AG10803 (cell line): ENCODE measurements at places on chromosomes 7 and 10.
A peak's percentile ranks its signal among the peaks of the same experiment; 100 is the strongest.

DNA sequence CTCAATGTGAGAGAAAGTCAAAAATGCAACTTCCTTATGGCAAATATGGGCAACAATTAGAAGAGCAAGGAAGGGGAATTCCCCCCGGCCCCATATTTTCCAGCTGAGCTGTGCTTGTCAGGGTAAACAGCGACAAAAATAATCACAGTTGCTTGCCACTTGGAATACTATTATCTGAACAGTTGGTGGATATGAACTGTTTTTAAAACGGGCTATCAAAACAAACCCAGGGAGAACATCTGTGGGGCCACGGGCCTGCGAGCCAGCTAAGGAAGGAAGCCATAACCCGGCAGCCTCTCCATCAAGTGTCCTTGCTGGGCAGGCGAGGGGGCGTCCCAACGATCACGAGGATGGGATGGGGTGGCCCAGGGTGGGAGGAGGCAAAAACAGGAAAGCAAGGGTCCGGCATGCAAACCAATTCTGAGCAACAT, 228.4 kb downstream of the ARHGAP12 start:
- DNase-seq: no peak

DNA sequence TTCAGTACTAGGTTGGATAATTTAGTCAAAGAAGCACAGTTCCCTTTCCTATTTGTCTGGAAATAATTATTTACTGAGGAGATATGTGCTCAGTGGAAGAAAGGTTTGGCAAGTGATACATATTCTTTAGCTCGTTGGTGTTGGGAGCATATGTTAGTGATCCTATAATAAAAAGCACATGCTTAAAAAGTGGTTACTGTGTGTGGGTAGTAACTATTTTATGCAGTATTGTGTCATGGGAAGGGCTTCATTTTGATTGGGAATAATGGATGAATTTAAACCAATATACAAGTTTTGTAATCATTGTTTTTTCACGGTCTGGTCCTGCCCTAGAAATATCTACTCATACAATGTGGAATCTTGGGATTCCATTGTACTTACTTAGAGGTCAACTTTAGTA, 188.7 kb upstream of the PPP1R3A start:
- DNase-seq: peak; percentile 86

- DNase-seq: peak; percentile 16
Measured at GRCh38 chr10:91296471-91296870, 76.0 kb downstream of the PCGF5 start.

GRCh38 chr7:146831875-146832274, 715.3 kb downstream of the CNTNAP2 start:
- no peak for DNase-seq

- DNase-seq: peak; percentile 81
Measured at GRCh38 chr7:47724335-47724982, 142.5 kb upstream of the TNS3 start.

DNA sequence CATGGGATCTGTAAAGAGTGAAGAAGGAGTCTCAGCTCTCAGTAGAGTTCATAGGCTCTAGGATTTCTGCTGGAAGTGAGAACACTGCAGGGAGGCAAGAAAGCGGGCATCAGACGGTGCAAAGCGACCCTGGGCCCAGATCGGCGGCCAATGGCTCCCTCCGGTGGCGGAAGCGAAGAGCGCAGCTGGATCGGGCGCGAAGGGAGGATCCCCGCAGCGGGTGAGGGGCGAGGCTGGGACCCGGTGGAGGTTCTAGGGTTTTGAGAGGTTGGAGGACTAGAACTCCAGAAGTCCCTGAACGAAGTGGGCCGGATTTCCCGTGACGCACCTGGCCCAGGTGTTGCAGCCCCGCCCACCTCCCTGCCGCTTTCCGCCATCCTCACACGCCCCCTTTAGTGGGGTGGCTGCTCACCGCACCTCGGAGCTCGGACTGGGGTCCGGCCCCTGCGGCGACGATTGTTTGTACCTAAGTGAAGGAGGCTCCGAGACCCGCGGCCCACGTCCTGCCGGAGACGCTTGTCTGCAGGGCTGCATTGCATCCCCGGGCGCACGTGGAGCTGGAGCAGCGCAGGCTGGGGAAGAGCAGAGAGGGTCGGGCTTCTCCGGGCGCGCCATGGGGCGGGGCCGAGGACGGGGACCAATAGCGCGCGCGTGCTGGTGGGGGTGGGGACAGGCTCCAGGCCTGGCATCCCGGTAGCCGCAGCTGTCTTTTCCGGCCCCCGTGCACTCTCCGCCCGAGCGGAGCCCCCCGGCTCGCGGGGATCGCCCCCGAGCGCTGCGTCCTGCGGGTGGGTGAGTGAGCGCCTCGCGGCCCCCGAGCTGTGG, at the start of gene SLC12A9:
Gene SLC12A9 (plus strand): TSS at position 666 of the 825 bp plus-strand sequence. CDS start 1,485 bp downstream, outside the sequence.
- DNase-seq: peak; percentile 89

DNA sequence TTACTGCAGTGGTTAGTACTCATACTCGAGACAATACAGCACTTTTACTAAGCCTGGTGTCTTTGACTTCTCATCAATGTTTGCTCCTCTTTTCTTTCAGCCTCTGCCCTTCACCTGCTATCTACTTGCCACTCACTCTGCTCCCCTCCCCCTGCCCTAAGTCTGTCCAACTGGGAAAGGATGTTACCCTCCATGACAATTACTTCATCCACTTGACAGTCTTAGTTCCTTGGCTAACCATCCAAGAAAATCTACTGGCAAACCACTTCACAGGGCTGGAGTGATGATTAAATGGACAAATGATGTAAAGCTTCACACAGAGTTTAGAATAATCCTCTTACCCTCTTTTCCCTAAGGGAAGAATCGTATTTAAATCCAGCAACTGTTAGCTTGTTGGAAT, 8.2 kb upstream of the DLD start:
- no peak for DNase-seq

- no peak for DNase-seq
Measured at GRCh38 chr7:50751146-50751545, 31.6 kb downstream of the GRB10 start.

DNA sequence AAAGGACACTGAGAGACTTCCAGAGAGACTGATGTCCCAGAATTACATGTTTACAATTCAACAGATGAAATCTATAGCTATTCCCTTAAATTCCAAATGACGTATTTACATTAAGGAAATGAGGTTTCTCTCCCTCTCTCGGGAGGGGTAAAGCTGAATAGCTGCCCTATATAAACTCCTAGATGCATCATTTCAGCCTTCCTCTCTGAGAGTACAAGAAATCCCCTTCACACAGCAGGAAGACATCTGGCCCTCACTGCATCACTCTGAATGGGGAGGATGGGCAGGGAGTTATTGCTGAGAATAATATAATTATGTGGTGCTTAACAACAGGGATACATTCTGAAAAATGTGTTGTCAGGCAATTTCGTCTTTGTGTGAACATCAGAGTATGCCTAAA, 11.0 kb downstream of the POT1 start:
- DNase-seq: no peak

DNA sequence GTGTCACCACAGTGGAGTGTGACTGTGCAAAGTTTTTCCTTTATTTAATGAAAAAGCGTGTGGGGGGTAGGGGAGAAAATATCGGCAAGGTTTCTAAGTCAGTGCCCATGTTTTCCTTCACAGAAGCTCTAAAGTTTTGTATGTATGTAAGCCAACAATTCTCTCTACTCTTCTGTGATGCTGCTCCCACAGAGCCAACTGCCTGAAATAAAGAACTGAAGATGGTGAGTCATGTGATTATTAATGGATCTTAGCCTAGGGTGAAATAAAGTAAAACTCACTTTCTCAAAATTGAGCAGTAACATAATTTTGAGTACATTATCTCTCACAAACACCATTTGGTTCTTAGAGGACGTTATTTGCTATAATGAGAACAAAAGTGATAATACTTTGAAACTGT, 143.7 kb downstream of the ELMO1 start:
- no peak for DNase-seq

DNA sequence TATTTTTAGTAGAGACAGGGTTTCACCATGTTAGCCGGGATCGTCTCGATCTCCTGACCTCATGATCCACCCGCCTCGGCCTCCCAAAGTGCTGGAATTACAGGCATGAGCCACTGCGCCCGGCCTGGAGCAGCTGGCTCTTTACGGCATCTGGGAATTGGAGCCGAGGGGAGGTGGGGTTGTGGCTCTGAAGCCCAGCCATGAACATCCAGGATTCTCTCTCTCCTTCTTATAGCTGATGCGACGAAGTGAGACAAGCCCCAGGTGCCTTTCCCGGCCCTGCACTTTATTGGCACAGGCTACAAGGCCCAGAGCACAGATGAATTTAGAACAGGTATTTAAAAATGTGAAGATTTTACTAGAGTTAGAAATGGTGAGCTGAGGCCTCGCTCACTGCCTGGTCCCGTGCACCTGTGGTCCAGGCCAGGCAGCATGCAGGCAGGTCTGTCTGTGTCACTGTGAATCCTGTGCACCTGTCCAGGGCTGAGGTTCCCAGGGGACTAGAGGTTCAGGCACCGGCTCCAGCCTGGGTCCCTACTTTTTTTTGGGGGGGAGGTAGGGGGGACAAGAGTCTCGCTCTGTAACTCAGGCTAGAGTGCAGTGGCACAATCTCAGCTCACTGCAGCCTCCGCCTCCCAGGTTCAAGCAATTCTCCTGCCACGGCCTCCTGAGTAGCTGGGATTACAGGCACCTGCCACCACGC, 379.7 kb upstream of the FOXK1 start:
- no peak for DNase-seq

GRCh38 chr7:54841772-54842697, 83.0 kb upstream of the SEC61G start:
- peak; percentile 80 for DNase-seq

- DNase-seq: no peak
Measured at GRCh38 chr7:150332852-150333635, 8.4 kb downstream of the RARRES2 start.

- peak; percentile 13 for DNase-seq
Measured at GRCh38 chr10:48251152-48251524, 23.4 kb downstream of the FRMPD2 start.

GRCh38 chr7:77450613-77451012, 34.5 kb upstream of the GSAP start:
- DNase-seq: no peak

DNA sequence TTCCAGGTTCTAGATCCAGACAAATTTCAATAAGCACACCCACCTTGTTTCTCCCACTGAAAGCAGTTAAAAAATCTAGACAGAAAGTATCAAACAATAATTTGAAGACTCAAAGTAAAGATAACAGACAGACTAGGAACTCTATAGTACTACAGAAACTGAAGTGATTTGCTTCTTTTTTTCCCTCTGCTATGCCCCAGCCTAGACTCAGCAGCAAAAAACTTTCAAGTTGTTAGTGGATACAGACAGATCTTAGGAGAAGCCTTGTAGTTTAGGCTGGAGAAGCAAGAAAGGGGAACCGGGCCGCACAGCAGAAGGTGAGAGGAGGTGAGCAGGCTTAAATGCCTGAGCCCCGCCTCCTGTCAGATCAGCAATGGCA, 65.1 kb downstream of the IGF2BP3 start:
- DNase-seq: no peak

DNA sequence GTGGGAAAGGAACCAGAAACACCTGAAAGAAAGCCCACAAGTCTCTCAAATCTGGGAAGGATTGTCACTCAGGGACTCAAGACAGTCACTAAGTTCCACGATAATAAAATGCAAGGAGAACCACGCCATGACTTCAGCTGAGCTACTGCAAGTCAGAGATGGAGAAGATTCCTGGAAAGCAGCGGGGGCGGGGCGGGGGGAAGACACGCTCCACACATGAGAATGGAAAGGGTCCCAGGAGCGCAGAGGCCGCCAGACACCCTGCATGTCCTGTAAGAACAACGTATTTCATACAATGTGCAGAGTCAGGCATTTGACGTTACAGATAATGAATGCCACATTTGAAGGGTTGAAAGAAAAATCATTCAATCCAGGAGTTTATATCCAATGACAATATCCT, 448.1 kb downstream of the PTPRN2 start:
- DNase-seq: no peak

DNA sequence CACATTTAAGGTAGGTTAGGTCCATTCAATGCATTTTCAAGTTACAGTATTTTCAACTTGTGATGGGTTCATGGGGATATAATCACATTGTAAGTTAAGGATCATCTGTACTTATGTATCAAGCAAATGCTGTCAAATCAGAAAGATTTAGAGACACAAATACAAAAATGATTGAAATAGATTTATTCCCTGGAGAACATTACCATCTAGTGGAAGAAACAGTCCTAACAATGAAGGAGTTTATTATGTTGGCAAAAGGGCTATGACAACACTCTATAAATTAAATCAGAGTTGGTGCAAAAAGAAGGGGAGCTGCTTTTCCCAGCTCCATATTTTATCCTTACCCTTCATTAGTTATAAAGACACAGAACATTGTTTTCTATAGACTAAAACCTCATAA, 69.0 kb downstream of the PRSS58 start:
- no peak for DNase-seq

DNA sequence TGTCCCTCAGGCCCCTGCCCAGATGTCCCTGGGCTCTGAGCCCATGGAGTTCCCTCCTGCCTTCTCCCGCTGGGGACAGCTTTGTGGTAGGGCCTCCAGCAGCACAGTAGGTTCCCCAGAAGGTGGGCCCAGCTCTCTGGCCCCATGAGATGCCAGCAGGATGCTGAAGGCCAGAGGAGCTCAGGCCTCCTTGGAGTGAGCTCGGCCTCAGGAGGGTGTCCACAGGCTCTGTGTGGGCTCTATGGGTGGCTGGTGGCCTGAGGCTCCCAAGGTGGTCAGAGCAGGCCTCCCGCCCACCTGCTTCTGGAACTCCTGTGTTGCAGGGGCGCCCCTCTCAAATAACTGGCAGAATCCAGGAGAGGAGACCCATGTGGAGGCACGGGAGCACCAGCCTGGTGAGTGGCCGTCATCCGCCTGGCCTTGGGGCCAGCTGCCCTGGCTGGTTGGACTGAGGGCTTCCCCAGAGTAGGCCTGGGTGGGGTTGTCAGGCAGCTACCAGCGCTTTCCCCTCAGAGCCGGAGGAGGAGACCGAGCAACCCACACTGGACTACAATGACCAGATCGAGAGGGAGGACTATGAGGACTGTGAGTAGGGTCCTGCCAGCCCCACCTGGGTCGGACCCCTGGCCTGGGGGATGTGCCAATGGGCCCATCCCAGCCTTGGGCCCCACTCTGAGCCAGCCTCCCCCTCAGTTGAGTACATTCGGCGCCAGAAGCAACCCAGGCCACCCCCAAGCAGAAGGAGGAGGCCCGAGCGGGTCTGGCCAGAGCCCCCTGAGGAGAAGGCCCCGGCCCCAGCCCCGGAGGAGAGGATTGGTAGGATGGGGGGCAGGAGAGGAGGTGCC, 3.2 kb downstream of the AEBP1 start:
- DNase-seq: no peak

- DNase-seq: peak; percentile 42
Measured at GRCh38 chr10:30701451-30702173, 72.1 kb upstream of the LYZL2 start.

DNA sequence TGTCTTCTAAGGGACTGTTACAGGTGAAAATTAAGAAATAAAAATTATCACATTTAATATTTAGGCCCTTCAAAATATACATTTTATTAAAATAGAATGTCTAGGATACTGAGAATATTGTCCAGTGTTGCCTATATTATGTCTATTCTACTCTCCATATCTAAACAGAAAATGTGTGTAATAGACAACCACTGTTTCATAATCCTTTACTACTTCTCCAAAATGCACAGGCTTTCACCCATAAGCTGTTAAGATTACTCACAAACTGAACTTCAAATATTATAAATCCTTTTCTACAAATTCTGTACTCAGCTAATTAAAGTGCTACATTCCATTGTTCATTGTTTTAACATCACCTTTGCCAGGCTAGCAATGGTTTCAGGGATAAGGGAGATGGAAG, 56.7 kb upstream of the TFEC start:
- DNase-seq: no peak
